ENCODE measurements at places on chromosomes 5 and 9. TPM values are rescaled to one million over a fixed set of nuclear protein-coding genes. Genes with fewer than 3 reads are reported as not detected.
A peak's percentile ranks its signal among the peaks of the same experiment; 100 is the strongest.

- no peaks in the 10 kb centered on the region for H3K27me3 ChIP-seq
- H3K4me1 ChIP-seq = no peaks in the 10 kb centered on the region
- DNase-seq = no peak
- no peak overlapping the region for H3K4me3 ChIP-seq
Measured at GRCh38 chr9:72384710-72385485, 19.9 kb upstream of the ZFAND5 start.

- H3K27me3 ChIP-seq = no peaks in the 10 kb centered on the region
Measured at GRCh38 chr5:139193928-139194327, 4.2 kb downstream of the SIL1 start.

DNA sequence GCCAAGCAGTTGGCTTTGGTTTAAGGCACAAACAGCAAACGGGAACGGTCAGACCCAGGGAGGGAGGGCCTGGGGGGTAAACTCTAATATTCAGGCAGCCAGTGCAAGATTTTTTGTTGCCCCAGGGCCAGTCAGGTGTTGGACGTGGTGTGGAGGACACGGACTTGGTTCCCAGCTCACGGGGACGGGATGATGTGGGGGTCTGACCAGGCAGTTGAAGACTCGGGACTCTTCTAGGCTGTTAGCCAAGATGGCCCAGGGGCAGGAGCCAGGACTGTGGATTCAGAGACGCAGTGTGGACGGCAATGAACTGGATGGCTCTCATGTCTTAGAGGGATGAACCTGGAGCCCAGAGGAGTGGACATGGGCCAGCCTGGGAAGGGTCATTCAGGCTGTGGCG lies 169.2 kb downstream of the C9orf50 start:
- H3K36me3 ChIP-seq = no peaks in the 10 kb centered on the region
- H3K4me3 ChIP-seq = no peak overlapping the region
- no peak for DNase-seq
- peaks cover 11% of the 10 kb centered on the region for H3K4me1 ChIP-seq
- peak overlapping the region; percentile 93 for H3K27ac ChIP-seq

GRCh38 chr5:157204765-157205164 lies 24.1 kb downstream of the ITK start:
- no peak overlapping the region for H3K27ac ChIP-seq
- DNase-seq = no peak
- H3K36me3 ChIP-seq = no peaks in the 10 kb centered on the region
- H3K4me3 ChIP-seq = no peak overlapping the region

- no peak for DNase-seq
- no peaks in the 10 kb centered on the region for H3K36me3 ChIP-seq
- no peak overlapping the region for H3K27ac ChIP-seq
- H3K4me3 ChIP-seq = no peak overlapping the region
Measured at GRCh38 chr5:154508114-154508513, 30.1 kb upstream of the HAND1 start.

- H3K4me3 ChIP-seq = no peak overlapping the region
- no peaks in the 10 kb centered on the region for H3K4me1 ChIP-seq
- no peak overlapping the region for H3K27ac ChIP-seq
- no peaks in the 10 kb centered on the region for H3K27me3 ChIP-seq
- DNase-seq = no peak
Measured at GRCh38 chr5:100877274-100877673, 25.8 kb downstream of the ST8SIA4 start.

- DNase-seq = no peak
- H3K36me3 ChIP-seq = no peaks in the 10 kb centered on the region
- no peaks in the 10 kb centered on the region for H3K27me3 ChIP-seq
Measured at GRCh38 chr9:38019731-38020130, 49.3 kb downstream of the SHB start.

DNA sequence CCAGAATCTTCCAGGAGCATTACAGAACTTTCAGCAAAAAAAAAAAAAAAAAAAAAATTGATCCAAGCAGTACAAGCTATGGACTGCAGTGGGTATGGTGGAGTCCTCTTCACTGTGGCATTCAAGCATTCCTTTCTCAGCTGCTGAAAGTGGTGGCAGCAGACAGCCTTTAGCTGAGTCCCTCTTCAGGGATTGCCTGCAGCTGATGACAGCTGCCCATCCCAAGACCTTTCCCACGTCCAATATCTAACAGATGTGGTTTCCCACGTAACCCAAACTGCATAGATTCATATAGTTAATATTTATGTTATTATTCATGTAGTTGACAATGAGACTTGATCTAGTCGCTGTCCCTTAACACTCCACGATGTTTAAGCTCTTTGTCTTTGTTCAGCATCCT lies 475.9 kb downstream of the TLE1 start:
- H3K4me1 ChIP-seq = no peaks in the 10 kb centered on the region
- H3K27ac ChIP-seq = no peak overlapping the region
- H3K36me3 ChIP-seq = no peaks in the 10 kb centered on the region
- H3K27me3 ChIP-seq = no peaks in the 10 kb centered on the region
- H3K4me3 ChIP-seq = no peak overlapping the region

GRCh38 chr5:129098488-129099183 lies 4.1 kb downstream of the ISOC1 start:
- peak overlapping the region; percentile 59 for H3K4me3 ChIP-seq
- no peaks in the 10 kb centered on the region for H3K36me3 ChIP-seq
- no peaks in the 10 kb centered on the region for H3K27me3 ChIP-seq
- H3K4me1 ChIP-seq = no peaks in the 10 kb centered on the region

DNA sequence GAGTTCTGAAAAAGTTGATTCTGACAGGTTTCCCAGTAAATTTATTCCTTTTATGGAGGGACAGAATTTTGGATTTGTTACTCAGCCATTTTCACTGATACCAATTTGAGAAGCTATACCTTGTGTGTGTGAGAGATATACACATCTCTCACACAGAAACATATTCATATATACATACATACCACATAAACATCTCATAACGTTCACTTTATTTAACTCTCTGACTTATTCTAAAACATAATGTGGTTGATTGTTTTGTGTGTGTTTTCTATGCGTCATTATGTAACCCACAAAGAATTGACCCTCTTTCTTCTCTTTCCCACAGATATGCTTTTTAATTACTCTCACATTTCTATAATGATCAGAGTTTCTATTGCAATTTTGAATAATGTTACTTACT lies 570.8 kb upstream of the TLE4 start:
- H3K36me3 ChIP-seq = no peaks in the 10 kb centered on the region
- no peaks in the 10 kb centered on the region for H3K27me3 ChIP-seq
- H3K4me1 ChIP-seq = no peaks in the 10 kb centered on the region
- H3K4me3 ChIP-seq = no peak overlapping the region
- H3K27ac ChIP-seq = no peak overlapping the region

GRCh38 chr5:147751156-147751830 lies 31.2 kb downstream of the JAKMIP2 start:
- H3K27me3 ChIP-seq = no peaks in the 10 kb centered on the region
- no peak overlapping the region for H3K4me3 ChIP-seq
- no peaks in the 10 kb centered on the region for H3K36me3 ChIP-seq
- no peak overlapping the region for H3K27ac ChIP-seq
- no peaks in the 10 kb centered on the region for H3K4me1 ChIP-seq

DNA sequence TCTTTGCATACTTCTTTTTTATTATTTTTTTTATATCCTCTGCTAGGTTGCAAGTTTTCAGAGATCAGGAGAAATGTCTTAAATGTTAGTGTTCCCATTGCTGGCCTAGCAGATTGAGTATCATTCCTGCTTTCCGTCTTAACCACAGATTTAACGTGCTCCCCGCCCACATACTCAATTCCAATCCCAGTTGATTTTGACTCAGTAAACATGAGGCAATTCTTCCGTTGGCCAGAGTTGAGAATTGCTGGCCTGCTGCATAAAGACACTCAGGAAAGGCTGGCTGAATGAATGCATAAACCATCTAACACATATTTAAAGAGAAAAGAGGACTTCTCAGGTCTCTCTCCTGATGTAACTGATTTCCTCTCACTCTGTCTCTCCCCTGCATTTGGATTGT lies 46.8 kb upstream of the PLPP6 start:
- H3K27ac ChIP-seq = no peak overlapping the region
- no peak for DNase-seq
- H3K27me3 ChIP-seq = no peaks in the 10 kb centered on the region
- no peaks in the 10 kb centered on the region for H3K36me3 ChIP-seq
- no peaks in the 10 kb centered on the region for H3K4me1 ChIP-seq
- no peak overlapping the region for H3K4me3 ChIP-seq

The PIP5K1B gene
- total RNA-seq = 5.6 TPM

The PCDHA12 gene
- total RNA-seq = 1.7 TPM

The LTC4S gene
- total RNA-seq = not detected

The DOCK2 gene
- total RNA-seq = 5.3 TPM

The RC3H2 gene
- 69.0 TPM for total RNA-seq

Data from uterus (tissue), 4 donors.